Effector CD8-positive, alpha-beta T cell (primary cell): ENCODE measurements at places on chromosomes 5 and 9.

GRCh38 chr9:16319646-16320045 is 550.8 kb downstream of the BNC2 start:
- no peak for DNase-seq

GRCh38 chr9:34254966-34255825 is 73.9 kb downstream of the KIF24 start:
- DNase-seq, result no peak

- DNase-seq, result no peak
These were observed 22.4 kb upstream of the NDFIP1 start for GRCh38 chr5:142086229-142086628.

- DNase-seq, result no peak
These were observed 921 bp downstream of the KCNIP1 start for GRCh38 chr5:170504616-170505266.

DNA sequence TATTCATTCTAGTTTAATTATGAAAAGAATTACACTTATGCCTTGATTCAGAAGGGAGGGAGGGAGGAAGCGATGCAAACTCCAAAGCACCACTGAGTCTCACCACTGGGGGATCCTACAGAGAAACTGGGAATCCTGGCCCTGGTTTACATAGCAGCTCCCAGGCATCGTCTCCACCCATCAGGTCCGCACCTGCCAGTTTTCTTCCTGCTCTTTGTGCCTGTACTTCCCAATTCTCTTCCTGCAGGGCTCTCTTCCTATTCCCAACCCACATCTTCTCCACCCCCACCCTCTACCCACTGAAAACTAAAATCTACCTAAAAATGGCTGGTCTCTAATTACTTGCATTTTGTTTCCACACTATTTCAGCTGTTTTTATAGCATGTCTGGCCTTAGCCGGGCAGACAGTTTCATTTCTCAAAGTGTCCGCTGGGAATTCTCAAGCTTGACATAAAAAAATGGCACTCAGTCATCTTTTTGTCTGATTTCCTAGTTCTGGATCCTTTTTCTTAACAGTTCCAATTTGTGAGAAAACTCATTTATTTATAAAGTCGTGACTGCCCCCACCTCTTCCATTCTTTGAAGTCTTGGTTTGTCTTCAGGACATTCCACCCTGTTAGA is 1.6 kb upstream of the TNIP1 start:
- DNase-seq, result no peak

GRCh38 chr5:112706446-112707016 is 31.2 kb upstream of the APC start:
- no peak for DNase-seq

DNA sequence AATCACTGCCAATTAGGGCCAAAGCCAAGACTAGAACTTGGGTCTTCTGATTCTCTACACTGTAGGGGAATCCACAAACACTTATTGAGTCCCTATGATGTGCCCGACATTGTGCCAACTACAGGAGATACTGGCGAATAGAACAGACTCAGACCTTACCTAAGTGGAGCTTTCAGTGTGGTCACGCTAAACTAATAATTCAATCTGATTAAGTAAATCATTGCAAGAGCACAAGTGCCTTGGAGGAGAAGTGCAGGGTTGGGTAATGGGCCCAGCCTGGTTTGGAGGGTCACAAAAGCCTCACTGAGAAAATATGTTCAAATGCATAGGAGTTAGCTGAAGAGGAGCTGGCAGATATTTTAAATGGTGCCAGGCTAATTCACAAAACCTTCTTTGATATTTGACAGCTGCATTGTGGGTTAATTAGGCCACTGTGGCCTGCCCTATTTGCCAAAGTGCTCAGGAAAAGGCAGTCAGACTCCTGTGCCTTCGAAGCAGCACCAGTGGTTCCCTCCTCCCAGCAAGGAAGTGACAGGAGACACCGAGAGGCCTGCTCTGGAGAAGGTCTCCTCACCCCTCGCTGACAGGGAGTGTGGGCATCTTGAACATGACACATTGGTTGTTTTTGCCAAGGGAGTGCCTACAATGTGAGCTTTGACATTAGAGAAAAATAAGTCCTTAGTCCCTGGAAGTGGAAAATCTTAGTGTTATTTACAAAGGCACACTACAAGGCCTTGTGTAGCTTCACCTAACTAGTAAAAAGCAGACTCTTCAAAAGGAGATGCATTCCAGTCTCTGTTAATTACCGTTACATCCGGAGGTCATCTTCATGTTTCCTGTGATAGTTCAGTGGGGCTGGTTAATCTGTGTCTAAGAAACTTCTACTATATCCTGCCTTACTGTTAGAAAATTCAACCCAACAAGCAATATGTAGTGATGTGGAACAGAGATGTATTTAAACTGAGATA is 24.1 kb upstream of the TRAF1 start:
- no peak for DNase-seq

DNA sequence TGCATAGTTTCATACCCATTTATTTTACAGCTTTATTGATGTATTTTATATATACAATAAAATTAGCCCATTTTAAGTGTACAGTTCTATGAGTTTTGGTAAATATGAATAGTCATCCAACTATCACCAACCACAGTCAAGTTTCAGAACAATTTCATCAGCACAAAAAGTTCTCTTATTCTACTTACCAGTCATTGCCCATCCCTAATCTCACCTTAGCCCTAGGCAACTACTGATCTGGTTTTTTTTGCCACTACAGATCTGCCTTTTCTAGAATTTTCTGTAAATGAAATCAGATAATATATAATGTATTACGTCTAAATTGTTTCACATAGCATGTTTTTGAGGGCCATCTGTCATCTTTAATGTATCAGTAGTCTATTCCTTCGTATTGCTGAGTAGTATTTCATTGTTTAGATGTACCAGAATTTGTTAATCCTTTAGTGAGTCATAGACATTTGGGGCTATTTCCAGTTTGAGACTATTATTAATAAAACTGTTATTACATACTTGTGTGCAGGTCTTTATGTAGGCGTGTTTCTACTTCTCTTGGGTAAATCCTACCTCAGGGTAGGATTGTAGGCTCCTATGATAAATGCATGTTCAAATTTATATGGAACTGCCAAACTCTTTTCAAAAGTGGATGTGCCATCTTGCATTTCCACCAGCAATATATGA is 198.5 kb upstream of the ADAMTSL1 start:
- no peak for DNase-seq
